ENCODE measurements at places on chromosomes 2 and 18.

- no peak for DNase-seq
Measured at GRCh38 chr2:96928277-96928781, 58.1 kb downstream of the FAM178B start.

DNA sequence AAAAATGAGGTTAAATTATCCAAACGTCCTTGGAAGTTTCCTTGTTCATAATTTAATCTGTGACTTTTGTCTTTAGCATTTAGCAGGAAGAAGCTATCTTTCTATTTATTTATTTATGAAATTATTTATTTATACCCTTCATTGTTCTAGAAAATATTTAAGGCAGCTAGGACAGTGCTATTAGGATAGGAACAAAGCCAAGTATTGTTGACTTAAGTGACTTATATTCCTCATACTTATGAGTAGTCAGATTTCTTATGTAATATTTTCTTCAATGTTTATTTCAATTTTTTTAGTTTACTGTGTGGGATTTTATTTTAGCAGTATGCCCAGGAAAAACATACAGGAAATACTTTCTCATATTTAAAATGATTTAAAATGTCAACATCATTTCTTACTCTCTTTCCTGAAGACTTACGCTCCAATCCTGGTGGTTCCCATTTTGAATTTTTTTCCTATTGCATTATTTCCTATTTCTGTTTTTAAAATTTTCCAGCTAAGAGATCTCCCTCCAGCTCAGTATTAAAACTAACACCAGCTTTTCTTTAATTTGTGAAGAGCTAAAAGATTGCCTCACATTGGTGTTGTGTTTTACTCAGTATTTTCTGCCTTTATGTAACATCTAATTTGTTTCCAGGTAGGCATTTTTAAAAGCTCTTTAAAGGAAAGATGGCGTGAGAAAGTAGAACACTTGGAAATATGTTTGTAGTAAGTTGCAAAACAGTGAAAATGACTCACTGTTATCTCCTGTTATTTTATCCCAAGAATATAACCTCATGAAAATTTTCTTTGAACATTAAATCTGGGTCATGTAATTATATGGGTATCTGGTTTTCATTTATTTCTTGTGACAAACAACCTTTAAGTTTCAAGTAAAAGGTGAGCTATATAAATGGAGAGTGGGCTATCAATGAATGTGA lies 32.2 kb downstream of the MAPRE2 start:
- DNase-seq = no peak

- no peak for DNase-seq
Measured at GRCh38 chr18:63107931-63108330, 211.6 kb downstream of the BCL2 start.

DNA sequence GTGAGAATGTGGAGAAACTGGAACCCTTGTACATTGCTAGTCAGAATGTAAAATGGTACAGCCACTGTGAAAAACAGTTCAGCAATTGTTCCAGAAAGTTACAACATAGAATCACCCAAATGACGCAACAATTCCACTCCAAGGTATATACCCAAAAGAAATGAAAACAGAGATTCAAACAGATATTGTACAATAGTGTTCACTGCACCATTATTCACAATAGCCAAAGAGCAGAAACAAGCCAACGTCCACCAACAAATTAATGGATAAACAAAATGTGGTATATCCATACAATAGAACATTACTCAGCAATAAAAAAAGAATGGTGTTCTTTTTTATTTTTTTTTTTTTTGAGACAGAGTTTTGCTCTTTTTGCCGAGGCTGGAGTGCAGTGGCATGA lies 10.9 kb downstream of the CLASP1 start:
- DNase-seq = no peak

GRCh38 chr2:156346731-156347130 lies 14.2 kb upstream of the NR4A2 start:
- DNase-seq = no peak

DNA sequence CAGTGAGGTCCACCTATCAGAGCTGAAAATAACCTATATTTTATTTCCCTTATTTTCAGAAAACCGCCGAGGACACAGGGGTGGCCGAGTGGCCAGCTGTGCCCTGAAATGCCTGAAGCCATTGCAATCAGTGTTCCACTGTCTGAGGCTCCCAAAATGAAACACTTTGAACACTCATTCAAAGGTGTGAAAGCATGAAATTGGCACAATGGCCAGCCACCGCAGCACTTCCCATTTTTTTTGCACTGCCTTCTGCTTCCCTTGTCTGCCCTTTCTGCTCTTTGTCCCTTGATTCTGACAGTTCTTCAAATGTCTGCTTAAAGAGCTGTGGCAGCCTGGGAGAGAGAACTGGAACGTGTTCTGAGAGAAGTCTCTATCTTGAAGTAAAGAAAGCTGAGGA lies 1127.5 kb upstream of the CELF4 start:
- DNase-seq = no peak

DNA sequence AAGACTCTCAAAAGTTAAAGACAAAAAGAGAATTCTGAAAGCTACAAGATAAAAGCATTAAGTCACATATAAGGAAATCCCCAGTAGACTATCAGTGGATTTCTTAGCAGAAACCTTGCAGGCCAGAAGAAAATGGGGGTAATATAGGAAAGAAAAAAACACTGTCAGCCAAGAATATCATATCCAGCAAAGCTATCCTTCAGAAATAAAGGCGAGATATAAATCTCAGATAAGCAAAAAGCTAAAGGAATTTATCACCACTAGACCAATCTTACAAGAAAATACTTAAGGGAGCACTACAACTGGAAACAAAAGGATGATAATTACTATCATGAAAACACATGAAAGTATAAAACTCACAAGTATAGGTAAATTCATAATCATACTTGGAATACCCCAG lies 63.1 kb downstream of the USP40 start:
- no peak for DNase-seq

GRCh38 chr2:37377187-37377532 lies 32.7 kb downstream of the QPCT start:
- DNase-seq = no peak

DNA sequence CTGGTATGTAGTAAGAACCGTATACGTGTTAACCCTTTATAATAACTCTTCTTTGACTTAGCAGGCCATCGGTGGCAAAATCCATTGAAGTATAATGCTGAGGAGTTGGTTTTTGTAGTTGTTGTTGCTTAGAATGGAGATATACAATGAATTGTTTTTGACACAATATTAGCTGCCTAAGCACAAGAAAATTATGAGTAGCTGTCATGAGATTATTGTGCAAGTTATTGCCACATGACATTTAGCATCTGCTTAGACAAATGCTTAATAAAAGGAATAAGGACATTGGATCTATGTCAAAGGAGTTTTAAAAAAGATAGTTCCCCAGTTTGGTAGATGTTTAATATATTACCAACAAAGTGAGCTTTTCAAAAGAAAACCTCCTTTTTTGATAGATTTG lies 59.9 kb downstream of the ABCB11 start:
- no peak for DNase-seq

- DNase-seq = no peak
Measured at GRCh38 chr2:7971841-7972240, 710.0 kb upstream of the ID2 start.

GRCh38 chr2:101698014-101698843 lies 722 bp downstream of the MAP4K4 start:
- peak; percentile 10 for DNase-seq

GRCh38 chr18:68713796-68714195 lies 1.1 kb downstream of the TMX3 start:
- DNase-seq = no peak

GRCh38 chr2:105738658-105739241 lies 6.0 kb upstream of the NCK2 start:
- DNase-seq = no peak

GRCh38 chr2:108266218-108266617 lies 22.5 kb upstream of the SULT1C2 start:
- DNase-seq = no peak

DNA sequence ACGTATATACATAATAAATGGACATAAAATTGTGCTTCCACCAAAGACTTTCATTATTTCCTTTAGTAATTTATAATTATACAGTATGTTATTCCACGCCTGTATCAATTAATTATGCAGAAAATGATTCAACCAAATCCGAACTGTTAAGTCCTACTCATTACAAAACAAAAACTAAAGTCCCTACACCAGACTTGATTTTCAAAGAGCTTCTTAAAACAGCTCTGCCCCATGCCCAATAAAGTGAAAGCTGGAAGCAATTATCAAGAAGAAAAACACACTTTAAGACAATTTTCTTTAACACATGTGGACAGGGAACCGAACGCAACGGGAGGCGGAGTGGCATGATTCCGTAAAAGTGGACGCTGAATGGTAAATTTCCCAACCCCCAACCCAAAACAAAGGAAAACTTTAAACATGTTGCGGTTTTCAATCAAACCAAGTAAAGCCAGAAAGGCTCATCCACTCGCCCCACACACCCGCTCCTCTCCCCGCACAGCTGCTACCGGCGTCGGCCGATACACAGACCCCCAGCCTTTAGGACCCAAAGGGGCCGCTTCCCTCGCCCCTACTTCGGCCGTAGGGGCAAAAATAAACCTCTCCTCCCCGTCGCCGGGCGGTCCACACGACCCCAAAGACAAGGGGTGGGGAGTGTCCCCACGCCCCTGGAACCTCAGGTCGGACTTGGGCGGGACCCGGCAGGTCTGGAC lies 705 bp downstream of the YES1 start:
- no peak for DNase-seq

- no peak for DNase-seq
Measured at GRCh38 chr2:143420313-143420712, 291.1 kb downstream of the ARHGAP15 start.

GRCh38 chr2:9326975-9327374 lies 96.4 kb downstream of the ITGB1BP1 start:
- DNase-seq = no peak

GRCh38 chr2:212451786-212452231 lies 86.8 kb downstream of the ERBB4 start:
- DNase-seq = no peak

DNA sequence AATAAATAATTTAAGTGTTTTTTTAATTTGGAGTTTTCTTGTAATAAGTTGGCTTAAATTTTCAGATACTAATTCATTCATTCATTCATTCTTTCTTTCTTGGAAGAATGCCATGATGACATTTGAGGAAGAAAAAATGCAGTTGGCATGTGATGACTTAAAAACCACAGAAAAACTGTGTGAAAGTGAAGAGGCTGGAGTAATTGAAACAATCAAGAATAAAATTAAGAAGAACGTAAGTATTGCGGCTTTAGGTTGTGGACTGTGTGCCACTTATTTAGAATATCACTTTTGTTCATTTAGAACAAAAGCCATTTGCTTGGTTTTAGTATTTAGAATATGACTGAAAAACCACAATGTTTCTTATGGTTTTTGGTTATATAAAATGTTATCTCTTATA lies 51.4 kb downstream of the TTC39C start:
- no peak for DNase-seq

- DNase-seq = no peak
Measured at GRCh38 chr2:219401606-219402005, 13.9 kb upstream of the DNPEP start.

DNA sequence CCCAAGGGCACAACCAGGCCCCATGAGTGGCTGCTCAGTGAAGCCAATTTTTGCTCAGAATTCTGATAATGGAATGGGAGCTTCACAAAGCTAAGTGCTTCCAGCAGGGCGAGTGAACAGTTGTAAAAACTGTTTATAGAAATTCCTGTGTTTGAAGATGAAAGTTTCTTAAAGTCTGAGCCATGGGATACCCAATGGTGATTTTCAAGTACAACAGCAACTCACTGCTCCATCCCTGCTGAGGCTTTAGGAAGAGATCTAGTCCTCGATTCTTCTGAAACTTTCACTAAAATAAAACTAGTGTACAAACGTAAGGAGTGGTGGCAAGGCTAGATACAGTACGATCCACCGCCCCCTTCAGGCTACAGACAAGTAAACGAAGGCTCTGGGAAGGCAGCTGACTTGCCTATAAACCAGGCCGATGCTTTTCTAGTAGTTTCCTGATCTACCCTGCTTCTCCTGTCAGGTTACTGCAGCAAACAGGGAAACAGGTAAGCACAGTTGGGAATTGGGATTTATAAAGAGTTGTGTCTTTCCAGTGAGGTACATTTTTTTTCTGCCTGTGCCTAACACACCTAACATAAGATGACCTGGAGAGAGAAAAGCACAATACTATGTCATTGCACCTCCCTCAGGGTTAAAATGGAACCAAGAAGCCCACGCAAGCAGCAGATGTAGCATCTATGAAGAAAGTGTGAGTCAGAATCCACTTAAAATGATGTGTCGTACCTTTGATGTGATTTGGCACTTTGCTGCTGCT lies 108.7 kb downstream of the UXS1 start:
- no peak for DNase-seq

- no peak for DNase-seq
Measured at GRCh38 chr2:109324861-109325260, 195.9 kb downstream of the SH3RF3 start.

- no peak for DNase-seq
Measured at GRCh38 chr18:60163622-60164021, 209.0 kb downstream of the MC4R start.

- DNase-seq = no peak
Measured at GRCh38 chr2:129118296-129118695, 799.6 kb upstream of the HS6ST1 start.

DNA sequence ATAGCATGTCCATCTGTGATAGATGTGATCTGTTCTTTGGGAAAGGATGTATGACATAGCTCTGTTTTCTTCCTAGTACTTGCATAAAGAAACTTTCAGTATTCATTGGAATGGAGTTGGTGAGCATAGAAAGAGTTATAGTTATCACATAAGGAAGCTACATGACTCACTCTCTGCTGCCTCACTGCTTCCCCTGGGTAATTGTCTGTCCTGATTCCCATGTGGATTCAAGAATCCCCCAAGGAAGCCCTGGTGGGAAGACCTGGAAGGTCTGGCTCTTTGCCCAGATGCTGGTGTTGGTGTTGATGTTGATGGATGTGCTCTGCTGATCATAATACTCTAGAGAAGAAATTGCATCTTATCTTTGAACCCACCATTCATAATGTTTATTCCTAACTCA lies 60.6 kb downstream of the PTPN4 start:
- peak; percentile 89 for DNase-seq

- DNase-seq = no peak
Measured at GRCh38 chr2:234476766-234477165, 20.1 kb downstream of the ARL4C start.

DNA sequence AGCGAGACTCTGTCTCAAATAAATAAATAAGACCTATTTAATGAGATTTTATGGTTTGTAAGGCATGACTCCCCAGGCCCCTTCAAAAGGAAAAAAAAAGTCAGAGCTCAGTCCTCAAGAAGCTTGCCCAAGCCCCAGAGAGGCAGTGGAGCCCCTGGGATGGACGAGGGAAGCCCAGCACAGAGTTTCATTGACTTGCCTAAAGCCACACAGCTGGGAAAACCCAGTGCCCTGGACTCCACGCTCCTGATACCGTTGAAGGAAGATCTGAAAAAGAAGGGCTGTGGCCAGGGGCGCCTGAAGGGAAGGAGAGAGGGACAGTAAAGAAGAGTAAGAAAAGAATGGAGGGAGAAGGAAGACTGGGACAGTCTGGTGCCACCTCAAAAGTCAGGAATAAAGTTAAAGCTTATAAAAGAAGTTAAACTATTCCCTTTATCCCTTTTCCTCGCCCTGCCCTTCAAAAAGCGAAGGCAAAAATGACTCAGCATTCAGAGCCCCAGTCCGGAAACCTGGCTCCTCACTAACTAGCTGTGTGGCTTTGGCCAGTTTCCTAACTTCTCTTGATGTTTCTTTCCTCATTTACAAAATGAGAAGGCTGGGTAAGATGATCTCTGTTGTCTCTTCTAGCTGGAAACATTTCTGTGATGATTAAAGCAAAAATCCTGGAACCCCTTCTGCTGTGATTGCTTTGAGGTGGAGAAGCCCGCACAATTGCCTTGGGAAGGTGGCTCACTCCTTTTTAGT lies 46.7 kb downstream of the LYPD1 start:
- no peak for DNase-seq
